ENCODE measurements at places on chromosomes 13 and 19.

GRCh38 chr13:91154558-91155353 lies 192.7 kb upstream of the MIR17HG start:
- DNase-seq: no peak

DNA sequence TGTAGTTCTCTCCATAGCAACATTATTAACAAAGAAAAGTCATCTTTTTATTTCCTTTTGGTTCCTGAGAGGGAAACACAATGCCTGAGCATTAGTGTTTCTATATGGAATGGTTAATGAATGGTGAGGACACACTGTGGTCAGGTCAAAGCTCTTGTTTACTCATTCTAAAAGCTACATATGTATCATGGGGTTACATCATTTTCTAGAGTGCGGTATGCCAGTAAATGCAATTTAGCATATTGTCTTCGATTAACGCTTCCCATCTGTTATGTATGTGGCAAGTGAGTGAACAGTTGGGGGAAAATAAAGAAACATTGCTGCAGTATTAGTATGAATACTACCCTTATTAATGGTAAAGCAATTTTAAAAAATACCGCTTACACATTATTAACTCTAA lies 1152.2 kb upstream of the SPRY2 start:
- no peak for DNase-seq

GRCh38 chr19:33872445-33873320 lies 76.0 kb downstream of the KCTD15 start:
- DNase-seq: no peak

DNA sequence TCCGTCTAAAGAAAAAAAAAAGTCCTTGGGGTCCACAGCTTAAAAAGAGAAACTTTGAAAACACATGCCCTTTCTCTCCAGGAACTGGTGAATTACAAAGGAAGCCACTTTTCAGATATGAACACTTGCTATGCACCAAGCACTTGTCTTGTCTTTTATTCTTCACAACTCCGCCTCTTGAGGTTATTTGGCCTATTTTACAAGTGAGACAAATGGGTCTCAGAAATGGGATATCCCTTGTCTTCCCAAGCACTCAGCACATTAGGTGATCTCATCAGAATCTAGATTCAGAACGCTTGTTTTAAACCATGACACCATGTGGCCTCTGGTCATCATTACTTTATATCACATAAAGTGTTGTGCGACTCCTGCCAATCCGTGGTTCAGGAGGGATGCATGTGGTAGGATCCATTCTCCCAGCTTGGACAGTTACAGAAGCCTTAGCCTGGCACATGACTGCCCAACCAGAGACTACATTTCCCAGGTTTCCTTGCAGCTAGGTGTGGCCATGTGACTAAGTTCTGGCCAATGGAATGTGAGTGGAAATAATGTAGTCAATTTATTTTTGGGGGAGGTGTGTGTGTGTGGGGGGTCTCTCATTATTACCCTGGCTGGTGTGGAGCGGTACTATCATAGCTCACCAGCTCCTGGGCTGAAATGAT lies 13.9 kb downstream of the TSKS start:
- no peak for DNase-seq

GRCh38 chr13:57629821-57630235 lies 1.7 kb upstream of the PCDH17 start:
- peak; percentile 95 for DNase-seq

DNA sequence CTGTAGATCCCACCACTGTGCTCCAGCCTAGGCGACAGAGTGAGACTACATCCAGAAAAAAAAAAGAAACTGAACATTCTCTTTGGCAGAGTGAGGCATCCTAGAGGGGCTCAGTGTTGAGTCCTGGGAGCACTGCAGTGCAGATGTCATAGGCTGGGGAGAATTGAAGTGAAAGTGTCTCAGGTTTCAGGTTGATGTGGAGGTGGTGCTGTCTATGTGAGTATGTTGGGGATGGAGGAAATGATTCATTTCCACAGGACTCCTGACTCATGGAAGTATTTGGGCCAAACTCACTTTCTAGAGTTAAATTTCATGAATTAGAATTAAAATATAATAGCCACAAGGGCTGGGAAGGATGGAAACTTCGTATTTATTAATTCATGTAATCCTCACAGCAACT lies 134.4 kb upstream of the TSC22D1 start:
- no peak for DNase-seq

DNA sequence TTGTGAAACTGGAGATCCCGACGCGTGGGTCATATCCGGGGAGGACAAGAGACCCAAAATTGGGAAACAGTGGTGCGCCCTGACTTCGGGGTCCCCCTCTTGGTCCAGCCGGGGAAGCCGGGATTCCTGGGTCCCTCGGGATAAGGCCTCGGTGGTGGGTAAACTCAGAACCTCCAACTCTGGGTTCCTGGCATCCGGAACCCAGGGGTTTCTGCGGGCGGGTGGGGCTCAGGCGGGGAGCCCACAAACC lies 688 bp downstream of the ZFP36 start:
- no peak for DNase-seq

DNA sequence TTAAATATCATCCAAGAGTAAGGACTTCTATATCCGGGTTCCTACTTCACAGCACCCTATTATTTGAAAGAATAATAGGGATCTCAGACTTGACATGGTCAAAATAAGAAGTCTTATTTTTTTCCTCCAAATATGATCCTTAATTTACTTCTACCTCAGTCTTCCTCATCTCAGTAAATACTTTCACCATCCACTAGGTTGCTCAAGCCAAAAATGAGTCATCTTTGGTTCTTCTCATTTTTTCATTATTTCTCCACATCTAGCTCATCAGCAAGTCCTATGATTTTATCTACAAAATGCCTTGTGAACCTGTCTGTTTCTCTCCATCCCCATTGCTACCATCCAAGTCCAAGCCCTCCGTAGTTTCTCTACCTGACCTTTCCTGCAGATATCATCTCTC lies 121.9 kb upstream of the GJB6 start:
- DNase-seq: no peak

DNA sequence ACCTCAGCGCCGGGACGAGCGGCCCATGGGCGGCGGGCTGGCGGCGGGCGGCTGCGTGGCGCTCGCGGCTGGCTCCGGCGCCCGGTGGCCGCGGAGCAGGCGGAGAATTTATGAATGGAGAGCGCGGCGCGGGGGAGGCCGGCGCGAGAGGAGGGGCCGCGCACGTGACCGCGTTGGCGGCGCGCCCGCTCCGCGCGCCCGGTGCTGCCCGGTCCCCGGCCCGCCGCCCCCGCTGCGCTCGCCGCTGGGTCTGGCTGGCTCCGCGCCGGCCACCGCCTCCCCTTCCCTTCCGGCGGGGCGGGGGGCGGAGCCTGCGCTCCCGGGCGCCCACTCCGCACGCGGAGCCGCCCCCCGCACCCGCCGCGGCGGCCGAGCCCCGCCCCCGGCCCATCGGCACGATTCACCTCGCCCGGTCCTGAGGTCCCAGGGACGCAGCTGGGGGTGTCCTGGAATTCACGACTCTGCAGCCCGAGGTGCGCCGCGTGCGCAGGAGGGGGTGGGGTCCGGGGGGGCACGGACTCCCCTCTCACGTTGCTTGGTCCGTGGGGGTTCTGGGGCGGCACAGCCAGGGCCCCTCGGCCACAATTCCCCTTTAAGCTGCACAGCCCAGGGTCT lies at the start of gene CBARP:
Gene CBARP (minus strand): TSS at position 252 of the 615 bp plus-strand sequence. CDS start 1,905 bp downstream, outside the sequence.
- DNase-seq: no peak

DNA sequence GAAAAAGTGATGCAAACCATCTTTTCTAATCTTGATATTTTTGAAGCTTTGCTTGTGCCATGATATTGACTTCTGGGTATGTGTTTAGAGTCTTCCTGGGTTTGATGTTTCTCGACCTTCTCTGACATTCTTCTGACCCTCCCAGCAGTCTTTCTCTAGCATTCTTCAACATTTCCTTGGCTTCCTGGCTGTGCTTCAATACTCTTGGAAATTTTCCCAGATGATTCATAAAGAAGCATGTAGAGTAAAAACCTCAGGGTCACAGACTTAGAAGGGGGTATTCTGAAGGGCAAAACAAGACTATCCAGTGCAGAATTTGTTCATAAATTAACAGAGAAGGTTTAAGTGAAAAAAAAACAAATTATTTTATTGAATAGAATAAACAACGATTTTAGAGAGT lies 946.3 kb upstream of the PCDH9 start:
- no peak for DNase-seq

GRCh38 chr19:4429256-4429655 lies 26.8 kb downstream of the CHAF1A start:
- DNase-seq: no peak

- no peak for DNase-seq
These were observed 2.7 kb upstream of the KLK2 start for GRCh38 chr19:50870417-50871089.

GRCh38 chr19:53908106-53908934 lies 758 bp upstream of the CACNG7 start:
- DNase-seq: no peak

DNA sequence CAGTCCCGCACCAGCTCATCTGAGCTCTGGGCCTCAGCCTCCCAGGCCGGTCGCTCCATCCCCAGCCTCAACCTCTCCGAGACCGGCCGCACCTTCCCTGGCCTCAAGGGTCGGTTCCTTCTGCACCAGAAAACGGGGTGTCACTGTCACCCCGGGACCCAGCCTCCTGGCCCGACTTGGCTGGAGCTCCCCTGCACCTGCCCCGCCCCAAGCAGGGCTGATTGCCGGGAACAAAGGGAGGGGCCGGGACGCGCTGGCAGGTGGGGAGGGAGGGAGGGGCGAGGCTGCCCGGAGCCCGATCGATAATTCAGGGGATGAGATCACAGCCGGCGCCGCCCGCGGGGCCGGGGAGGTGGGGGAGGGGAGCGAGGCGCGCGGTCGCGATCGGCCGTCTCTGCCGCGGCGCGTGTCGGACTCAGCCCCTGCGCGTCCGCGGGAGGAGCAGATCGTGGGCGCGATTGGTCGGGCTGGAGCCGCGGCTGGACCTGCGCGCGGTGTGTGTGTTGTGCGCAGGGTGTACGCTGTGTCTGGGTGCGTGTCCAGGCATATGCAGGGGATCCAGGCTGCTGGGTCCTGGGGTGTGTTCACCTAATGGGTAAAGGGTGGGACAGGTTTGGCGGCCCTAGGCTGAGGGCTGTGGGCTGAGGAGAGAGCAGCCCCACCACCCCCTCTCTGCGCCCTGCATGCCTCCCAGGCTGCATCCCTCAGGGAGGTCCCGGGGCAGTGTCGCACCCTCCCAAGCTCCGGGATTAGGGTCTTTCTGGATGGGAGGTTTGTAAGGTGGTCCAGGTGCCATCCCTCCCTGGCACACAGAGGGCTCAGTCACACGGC lies 1.1 kb upstream of the SHC2 start:
- peak; percentile 34 for DNase-seq

GRCh38 chr19:31231237-31231636 lies 118.0 kb downstream of the TSHZ3 start:
- no peak for DNase-seq

DNA sequence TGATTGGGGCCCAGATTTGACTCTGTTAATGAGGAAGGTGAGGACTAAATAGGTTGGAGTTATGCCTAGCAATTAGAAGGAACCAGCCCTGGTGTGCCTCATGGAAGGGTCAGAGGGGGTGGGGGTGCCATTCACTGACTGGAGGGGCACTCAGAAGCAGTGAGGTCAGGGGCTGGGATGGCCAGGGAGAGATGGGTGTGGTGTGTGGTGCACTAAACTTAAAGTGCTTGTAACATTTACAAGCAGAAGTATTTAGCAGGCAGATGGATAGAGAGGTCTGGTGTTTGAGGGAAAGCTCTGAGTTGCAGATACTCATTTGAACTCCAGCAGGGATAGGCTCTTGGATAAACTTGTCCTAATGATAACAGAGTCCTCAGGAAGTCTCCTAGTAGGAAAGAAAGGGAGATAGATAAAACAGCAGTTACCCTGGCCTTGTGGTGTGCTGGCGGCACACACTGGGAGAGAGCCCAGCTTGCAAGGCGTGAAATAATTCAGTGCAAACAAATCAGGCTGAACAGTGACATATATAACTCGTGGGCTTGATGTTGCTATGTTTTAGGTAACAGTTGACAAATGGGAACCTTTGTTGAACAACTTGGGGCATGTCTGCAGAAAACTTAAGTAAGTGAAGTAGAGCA lies 20.0 kb upstream of the UPF3A start:
- no peak for DNase-seq

- no peak for DNase-seq
These were observed 46.5 kb downstream of the RCBTB2 start for GRCh38 chr13:48486362-48486761.

DNA sequence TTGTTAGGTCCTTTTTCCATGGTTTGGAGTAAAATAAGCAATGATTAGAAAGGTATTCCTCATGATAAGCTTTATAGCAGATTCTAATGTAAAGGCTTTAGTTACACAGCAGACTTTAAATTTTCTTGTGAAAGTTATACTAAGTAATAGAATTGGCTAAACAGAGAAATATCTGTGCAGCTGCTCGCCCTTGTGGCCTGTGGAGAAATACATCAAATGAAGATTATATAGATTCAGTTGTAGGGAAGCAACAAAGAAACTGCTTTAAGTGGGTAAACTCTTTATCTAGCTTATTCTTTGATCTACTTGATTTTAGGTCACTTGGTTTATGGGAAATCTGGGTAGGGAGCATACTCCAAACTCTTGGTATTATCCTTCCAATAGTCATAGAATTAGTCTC lies 1269.7 kb upstream of the SPRY2 start:
- no peak for DNase-seq

DNA sequence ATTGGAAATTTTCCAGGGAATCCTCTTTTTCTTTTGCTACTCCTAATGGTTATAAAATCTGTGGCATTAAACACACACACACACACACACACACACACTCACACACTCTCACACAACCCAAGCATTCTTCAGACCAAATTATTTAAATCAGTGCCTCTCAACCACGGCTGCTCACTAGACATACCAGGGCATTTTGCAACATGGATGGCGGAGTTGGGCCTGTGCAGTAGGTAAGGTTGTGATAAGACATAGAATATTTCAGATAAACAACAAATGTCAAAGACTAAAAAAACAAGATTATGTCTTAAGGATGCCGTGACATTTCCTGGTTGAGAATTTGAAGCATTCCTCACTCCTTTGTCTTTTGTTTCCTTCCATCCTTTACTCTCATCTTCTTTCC lies 443.1 kb downstream of the MYO16 start:
- DNase-seq: no peak

DNA sequence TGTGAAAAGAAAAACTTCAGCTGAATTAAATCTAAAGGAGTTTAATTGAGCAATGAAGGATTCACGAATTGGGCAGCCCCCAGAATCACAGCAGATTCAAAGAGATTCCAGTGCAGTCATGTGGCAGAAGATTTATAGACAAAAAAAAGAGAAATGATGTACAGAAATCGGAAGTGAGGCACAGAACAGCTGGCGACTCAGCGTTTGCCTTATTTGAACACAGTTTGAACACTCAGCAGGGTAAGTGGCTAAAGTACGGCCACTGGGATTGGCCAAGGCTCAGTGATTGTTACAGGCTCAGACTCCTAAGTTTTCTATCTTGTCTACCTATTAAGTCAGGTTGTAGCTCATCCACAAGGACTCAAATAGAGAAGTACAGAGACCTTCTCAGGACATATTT lies 11.6 kb upstream of the CFAP97D2 start:
- no peak for DNase-seq

- no peak for DNase-seq
These were observed 2.7 kb upstream of the C1QTNF9 start for GRCh38 chr13:24306632-24307031.
